Endothelial cell (in vitro differentiated cells): ENCODE measurements at places on chromosomes 12 and 14. TPM values are rescaled to one million over a fixed set of nuclear protein-coding genes. Genes with fewer than 3 reads are reported as not detected.

- DNase-seq = no peak
Measured at GRCh38 chr12:57758552-57759359, 3.9 kb downstream of the MARCHF9 start.

GRCh38 chr12:92378682-92379479 is 233.2 kb upstream of the BTG1 start:
- no peak for DNase-seq

DNA sequence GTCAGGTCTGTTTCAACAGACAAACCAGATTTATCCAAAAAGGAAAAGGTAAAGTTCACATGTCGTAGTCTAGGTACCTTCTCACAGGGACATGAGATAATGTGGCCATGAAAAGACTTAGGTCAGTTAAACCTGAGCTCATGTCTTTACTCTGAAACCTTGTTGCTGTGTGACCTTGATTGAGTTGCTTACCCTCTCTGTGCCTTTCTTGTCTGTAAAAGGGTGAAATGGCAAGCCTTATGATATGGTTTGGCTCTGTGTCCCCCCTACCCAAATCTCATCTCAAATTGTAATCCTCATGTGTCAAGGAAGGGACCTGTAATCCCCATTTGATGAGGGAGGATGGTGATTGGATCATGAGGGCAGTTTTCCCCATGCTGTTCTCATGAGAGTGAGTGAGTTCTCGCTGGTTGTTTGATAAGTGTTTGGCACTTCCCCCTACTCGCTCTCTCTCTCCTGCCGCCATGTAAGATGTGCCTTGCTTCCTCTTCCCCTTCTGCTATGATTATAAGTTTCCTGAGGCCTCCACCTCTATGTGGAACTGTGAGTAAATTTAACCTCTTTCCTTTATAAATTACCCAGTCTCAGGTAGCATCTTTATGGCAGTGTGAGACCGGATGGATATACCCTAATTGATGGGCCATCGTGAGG is 299.8 kb downstream of the ADGRD1 start:
- no peak for DNase-seq

DNA sequence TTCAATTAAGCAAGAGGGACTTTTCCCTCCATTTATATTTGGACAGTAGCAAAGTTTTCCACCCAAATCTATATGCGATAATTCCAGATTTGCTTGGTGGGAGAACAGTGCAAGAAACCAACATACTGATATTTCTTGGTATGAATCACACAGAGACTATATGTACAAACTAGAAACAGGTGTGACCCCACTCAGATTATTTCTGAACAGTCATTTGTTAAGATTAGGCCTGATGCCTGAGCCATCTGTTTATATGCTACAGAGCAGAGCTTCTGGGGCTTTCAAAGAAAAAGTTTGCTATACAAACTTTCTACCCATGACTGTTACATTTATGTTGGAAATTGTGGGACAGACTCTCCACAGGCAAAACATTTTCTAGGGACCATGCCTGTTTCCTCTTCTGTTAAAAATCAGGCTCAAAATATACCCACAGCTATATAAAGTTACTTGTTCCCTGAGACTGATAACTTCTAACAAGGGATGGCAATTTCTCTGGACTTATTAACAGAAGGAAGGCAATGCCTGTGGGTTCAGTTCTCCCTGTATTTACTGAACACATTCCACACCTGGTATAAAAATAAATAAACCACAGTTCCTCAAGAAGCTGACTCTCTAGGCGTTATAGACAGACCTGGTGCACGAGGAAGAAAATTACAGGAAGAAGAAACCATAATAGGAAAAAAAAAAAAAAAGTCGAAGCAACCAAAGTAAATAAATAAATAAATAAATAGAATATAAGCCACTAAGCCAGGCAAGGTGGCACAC is 8.0 kb downstream of the PTPN21 start:
- DNase-seq = no peak

GRCh38 chr12:83896416-83896815 is 1016.2 kb downstream of the SLC6A15 start:
- no peak for DNase-seq

DNA sequence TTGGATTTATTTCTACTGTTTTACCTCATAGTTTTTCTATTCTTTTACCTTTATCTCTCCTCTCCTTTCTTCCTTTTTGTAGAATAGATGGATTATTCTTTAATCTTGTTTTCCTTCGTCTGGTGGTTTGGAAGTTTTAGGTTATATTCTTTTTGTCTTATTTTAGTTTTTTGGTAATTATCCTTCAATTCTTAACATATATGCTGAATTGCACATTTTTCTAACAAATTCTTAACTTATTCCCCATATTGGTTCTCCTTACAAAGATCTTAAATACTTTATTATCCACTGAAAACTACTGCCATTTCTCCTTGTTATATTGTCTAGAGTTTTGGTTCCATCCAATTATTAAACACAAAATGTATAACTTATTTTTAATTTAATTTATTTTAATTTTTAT is 42.3 kb downstream of the CATSPERB start:
- no peak for DNase-seq

DNA sequence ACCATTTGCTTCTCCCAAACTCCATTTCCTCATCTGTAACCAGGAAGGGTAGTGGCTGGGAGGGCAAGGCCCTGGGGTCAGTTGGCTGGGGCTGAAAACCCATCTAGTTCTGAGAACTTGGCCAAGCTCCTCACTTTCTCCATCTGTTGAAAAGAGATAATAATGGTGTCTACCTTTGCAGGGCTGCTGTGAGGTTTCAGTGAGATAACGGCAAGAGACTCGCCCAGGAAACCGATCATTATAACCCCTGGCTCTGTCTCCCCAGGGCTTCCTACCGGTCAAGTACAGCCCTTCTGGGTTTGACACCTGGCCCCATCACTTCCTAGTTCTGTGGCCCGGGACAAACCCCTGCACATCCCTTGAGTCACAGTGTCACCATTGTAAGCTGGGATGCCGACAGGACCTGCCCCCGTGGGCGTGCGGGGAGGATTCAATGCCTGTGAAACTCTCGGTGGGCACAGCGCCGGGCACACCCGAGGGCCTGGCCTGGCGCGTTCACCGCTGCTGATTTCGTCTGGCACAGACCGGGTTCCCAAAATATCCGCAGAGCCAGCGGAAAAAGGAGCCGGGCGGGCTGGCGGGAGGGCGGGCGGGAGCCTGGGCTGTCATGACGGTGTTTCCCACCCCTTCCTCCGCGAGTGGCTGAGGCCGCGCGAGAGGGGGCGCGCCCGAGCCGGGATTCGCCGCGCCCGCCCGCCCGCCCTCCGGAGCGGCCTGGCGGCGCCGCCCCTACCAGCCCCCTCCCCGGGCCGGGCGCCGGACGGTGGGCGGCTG is 4.4 kb downstream of the KMT5A start:
- DNase-seq = peak; percentile 77

GRCh38 chr14:88535149-88535548 is 19.7 kb downstream of the PTPN21 start:
- peak; percentile 21 for DNase-seq

GRCh38 chr12:57511588-57512325 is 8.6 kb downstream of the DDIT3 start:
- no peak for DNase-seq

DNA sequence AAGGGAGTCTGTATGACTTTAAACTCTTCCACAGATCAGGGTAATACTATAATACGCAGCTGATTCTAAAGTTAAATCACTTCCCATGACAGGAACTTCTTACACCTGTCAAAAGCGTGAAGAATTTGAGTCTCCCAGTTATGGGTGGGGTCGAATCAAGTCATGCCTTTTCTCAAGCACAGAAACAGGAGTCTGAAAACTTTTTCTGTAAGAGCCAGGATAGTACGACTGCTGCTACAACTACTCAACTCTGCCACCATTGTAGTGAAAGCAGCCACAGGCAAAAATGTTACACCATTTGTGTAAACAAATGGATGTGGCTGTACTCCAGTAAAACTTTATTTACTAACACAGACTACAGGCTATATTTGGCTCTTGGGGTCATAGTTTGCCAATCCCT is 90.3 kb downstream of the DUSP6 start:
- no peak for DNase-seq

DNA sequence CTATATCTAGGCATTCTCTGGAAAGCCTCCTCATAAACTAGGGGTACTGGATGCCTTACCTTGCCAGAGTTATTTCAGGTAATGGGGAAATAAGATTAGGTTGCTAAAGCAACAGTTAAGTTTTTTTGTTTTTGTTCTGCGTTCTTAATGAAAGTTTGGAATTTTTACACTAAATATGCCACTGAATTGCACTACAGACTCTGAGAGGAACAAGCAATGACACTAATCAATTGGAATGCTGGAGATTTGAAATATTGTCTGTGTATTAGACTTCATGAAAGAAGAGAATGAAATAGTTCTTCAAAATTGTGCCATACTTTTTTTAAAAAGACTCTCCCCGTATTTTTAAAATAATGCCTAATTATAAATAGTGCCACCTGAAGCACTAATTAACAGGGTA is 287.8 kb downstream of the NAV3 start:
- no peak for DNase-seq

DNA sequence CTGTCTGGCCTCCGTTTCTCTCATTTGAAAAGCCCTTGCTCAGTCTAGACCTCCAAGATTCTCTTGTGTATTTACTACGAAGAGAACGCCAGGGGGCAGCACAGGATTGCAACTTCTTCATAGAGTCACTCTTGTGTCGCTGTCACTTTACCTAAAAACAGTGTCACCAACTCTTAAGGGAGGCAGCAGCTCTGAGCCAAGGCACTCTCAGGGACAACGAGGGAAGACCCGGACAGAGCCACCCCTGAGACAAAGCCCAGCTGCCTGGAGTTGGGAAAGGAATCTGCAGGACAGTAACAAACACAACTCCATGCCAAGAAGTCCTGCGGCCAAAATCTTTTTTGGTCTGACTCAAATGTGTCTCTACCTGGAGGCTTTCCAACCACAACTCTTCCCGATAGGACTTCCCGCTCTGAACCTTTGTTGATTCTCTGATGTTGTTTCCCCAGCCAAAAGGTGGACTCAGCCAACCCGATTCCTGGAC is 9.6 kb upstream of the RPAP3 start:
- peak; percentile 63 for DNase-seq

GRCh38 chr12:95336387-95337067 is 118.9 kb downstream of the VEZT start:
- peak; percentile 72 for DNase-seq

Gene PDZRN4
- not detected for total RNA-seq

Gene ATP2B1
- 33.0 TPM for total RNA-seq

Gene TSPAN11
- total RNA-seq = 3.6 TPM

Gene ABHD12B
- 2.7 TPM for total RNA-seq

Gene C1S
- total RNA-seq = 5.8 TPM

Gene AVPR1A
- total RNA-seq = 0.59 TPM
